ENCODE measurements at places on chromosomes 2 and 18.

DNA sequence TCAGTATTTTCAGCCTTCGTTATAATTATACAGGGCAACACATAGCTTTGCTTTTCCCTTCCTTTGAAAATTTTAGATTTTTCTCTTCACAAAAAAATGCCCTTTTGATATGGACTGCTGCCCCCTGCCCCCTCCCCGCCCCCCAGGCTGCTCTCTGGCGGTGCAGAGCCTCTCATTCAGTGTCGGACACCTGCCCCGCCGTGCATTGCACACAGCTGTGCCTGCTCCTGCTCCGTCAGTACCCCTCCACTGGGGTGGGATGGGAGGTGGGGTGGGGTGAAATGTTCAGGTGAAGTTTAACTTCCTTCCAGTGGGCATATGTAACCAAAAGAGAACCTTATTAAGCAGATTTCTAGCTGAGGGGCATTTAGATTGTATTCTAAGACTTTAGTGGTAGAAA lies 148.0 kb downstream of the CCDC85A start:
- no peak for DNase-seq

DNA sequence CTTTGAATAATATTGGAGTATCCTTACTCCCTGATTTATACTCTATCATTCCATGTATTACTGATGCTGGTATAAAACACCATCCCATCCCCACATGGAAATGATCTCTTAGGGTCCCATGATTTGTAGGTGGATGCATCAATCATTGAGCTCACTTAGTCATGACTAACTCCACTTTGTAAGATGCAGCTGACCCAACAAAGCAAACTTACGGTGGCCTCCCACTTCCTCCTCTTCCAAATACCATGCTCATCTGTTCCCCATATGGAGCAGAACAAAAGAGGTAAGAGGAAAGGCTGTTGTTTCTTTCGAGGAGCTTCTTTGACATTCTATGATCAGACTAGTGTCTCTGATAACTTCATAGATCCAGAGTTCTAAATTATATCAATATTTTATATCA lies 640.2 kb upstream of the SLC39A10 start:
- DNase-seq, result no peak

DNA sequence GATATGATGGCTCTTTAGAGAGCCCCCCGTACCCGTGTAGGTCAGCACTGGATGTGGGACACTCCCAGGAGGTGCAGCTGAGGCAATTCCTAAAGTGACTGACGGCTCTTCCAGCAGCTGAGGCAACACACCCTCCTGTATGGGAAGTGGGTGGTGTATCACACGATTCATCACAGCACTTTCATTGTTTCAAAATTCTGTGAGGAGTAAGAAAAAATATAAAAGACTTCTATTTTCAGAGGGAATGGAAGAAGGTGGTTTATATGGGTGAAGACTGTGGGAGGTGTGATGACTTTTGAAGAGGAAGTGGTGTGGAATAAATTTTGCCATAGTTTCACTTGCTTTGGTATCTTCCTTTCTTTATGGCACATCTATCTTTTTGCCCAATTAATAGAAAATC lies 22.3 kb downstream of the QPCT start:
- DNase-seq, result no peak

DNA sequence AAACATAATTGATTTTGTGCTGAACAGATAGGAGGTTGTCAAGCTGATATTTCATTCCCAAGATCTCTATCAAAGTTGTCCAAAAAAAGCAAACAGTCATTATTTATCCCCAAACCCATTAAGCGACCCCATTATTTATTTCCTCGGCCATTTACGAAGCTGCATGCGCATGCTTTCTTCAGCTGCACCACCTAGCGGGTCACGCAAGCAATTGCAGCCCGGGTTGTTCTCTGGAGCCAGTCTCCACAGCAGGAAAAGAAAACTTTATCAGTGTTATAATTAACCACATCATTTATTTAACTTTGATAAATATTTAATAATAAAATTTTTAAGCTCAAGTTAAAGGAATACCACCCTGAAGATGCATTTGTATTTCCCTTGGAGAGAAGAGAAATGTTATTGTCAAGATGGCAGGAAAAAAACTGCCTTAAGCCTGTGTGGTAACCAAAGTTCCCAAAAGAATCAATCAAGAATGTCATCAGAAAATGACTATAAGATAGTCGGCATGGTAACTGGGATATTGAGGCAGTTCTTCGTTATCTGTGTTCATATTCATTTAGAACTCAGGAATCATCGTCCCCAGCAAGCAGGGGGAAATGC lies 304.7 kb downstream of the FBXO15 start:
- peak; percentile 52 for DNase-seq

- no peak for DNase-seq
Measured at GRCh38 chr2:20222769-20223406, 2.0 kb downstream of the SDC1 start.

DNA sequence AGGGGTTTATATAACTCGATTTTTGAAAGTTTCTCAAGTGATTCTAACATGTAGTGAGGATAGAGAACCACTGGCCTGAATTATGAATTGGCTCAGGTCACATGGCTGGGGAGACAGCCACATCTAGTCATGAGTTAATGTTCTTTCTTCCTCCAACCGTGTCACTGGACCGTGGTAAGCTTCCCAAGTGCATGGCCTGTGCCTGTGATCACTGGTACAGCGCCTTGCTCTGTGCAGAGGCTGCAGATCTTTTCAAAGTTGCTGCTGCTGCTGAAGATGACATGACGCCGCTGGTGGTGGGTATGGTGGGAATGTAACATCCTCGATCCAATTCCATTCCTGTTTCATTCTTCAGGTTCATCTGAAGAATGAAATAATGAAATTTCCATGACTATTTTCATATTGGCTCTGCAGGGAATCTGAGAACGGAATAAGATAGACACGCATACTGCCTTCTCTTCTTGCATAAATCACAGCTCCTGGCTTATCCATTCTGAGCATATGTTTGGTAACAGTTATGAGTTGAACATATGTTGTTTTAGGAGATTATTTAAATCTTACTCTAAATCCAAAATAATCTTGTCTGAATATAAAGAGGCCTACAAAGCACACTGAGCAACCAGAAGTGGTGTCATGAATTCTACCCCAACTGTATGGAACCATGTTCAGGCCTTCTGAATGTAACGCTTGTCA lies 100.5 kb upstream of the THSD7B start:
- DNase-seq, result no peak

DNA sequence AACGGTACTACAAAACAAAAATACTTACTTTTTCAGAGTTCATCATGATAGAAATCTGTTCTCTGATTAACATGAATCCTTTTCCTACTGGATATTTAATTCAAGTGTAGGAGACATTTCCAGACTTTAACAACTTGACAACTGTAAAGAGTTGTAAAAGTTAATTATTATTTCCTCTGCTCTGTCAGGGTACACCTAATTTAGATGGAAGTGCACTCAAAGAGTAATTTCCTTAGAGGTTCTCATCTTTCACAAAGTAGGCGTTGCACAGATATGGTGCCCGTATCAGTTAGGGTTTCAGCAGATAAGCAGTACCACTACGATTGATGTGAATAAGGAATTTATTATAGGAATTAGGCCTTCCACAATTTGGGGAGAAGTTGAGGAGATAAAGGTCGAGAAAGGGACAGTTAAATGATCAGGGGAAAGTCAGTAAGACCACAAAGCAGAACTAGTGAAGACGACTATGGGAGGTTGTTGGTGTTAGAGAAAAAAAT lies 16.2 kb upstream of the PDE11A start:
- no peak for DNase-seq

DNA sequence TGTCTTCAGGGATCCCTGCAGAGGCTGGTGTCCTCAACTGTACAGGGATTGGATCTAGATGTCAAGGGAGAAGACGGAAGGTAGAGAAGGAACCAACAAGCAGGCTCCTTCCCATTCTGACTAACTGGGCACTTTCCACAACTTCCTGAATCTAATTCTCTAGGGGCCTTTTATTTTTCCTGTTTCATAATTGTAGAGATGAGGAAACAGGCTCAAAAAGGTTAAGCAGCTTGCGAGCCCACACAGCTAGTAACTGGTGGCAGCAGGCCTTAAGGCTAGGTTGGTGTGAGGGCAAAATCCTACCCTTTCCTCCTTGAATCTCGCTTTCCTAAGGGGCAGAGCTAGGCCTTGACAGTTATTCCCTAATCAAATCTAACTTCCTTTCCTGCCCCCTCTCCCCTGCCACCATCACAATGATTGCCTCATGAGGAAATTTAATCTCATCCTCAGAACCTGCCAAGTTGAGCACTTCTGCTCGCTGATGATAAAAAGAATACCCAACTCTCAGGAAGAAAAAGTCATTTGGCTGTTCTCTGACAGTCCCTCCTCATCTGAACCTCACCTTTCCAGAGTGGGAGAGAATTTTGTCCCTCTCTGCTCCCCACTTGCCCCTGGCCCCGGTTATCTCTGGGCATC lies 35.7 kb upstream of the POLE4 start:
- no peak for DNase-seq

GRCh38 chr2:134122610-134123009 lies 131.3 kb upstream of the MGAT5 start:
- DNase-seq, result no peak

DNA sequence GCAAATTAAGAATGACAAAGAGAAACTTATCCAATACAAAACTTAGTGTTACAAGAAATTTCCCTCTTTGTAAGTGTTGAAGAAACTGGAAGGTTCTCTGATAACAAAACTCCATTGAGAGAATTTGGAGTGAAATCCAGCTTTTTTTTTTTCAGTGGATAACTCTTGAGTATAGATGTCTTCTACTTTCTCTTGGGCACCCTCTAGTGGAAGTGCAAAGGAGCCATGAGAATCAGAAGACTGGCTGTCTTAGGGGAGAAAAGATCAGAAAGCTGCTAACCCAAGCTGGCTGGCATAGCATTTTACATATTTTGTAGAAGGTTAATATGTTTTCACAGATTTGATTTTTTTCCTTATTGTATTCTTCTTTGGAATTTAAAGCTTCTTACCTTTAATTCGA lies 138.8 kb upstream of the SATB2 start:
- DNase-seq, result peak; percentile 39

- no peak for DNase-seq
Measured at GRCh38 chr2:232892843-232893242, 22.8 kb downstream of the SNORC start.

DNA sequence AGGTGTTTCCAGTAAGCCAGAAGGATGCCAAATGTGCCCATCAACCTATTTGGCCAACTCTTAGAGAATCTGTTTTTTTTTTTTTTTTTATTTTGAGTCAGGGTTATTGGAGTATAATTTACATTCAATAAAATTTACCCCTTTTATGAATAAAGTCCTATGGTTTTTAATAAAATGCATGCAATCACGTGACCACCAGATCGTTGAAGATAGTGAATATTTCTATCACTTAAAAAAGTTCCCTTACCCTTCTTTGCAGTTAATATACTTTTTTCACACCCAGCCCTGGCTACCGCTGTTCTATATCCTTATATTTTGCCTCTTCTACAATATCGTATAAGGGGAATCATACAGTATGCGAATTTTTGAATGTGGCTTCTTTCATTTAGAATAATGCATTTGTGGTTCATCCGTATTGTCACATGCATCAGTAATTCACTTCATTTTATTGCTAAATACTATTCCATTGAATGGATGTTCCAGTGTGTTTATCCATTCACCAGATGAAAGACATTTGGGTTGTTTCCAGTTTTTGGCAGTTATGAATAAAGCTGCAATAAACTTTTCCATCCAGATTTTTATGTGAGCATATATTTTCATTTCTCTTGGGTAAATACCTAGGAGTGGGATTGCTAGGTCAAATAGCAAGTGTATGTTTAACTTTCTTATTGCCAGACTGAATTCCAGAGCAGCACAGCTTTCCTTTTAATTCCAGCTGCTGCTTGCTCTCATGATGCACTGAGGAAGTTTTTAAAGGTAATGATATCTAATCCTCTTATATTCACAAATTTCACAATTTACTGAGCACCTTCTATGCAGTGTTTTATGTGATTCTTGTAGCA lies 156.3 kb upstream of the NT5C1B start:
- no peak for DNase-seq

- no peak for DNase-seq
Measured at GRCh38 chr2:46392561-46393346, 86.6 kb upstream of the TMEM247 start.

DNA sequence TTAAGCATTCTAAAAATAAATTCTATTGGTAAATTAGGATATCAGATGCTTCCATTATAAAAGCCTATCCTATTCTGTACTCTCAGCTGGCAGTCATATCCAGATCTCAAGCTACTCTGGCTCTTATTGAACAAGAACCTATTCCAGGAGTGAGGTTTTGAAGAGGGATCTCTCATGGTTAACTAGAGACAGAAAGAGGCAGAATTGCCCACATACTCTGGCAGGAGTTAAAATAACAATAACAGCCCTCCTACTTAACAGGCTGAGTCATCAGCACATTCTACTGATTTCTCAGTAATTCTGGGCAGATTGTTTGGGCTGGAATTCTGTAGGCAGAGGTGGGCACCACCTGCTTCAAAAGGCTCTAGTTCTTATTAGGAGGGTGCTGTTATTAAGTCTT lies 142.0 kb upstream of the UNC80 start:
- peak; percentile 71 for DNase-seq

- DNase-seq, result no peak
Measured at GRCh38 chr2:32457814-32458213, 101.0 kb downstream of the BIRC6 start.

- peak; percentile 17 for DNase-seq
Measured at GRCh38 chr2:67600222-67600871, 203.2 kb downstream of the ETAA1 start.

GRCh38 chr2:200168641-200169555 lies 137.6 kb upstream of the SPATS2L start:
- DNase-seq, result no peak

DNA sequence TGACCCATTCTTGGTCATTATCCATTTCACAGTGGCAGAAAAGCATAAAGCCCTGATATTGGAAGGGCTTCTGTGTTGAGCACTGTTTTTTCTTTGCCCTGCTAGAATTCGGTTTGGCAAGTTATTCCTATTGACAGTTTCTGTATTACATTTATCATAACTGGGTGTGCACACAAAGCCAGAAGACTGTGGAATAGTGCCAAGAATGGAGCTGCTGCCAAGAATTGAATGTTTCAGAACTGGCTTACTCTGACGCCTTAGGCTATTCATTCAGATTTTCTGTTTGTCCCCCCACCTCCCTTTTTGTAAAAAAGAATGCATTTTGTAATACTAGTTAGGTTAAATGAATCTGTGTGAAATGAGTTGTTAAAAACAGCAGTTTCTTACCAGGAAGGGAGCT lies 12.7 kb downstream of the KDM3A start:
- no peak for DNase-seq

DNA sequence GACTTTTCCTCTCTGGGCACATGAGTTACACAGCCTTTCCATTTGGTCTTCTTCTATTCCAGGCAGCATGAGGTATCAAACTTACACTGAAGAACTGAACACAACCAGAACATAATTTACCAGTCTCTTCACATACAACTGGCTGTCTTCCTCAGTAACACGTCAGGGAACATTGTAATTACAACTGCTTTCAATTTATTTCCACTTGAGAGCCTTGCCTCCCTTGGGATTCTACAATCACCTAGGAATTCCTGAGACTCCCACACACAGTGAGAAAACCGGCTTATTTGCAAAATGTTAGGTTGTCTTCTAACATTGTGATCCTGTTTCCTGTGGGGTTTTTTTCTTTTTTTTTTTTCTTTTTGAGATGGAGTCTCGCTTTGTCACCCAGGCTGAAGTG lies 149.9 kb downstream of the TMX3 start:
- no peak for DNase-seq

GRCh38 chr2:161725297-161725696 lies 101.1 kb downstream of the SLC4A10 start:
- DNase-seq, result no peak

Data from Daoy (cell line).